Kidney tubule cell (primary cell): ENCODE measurements at places on chromosomes 4 and X.

GRCh38 chr4:159764343-159764952 is 661.6 kb downstream of the RAPGEF2 start:
- peak; percentile 61 for DNase-seq

GRCh38 chr4:169582203-169582602 is 30.2 kb downstream of the NEK1 start:
- DNase-seq: no peak

DNA sequence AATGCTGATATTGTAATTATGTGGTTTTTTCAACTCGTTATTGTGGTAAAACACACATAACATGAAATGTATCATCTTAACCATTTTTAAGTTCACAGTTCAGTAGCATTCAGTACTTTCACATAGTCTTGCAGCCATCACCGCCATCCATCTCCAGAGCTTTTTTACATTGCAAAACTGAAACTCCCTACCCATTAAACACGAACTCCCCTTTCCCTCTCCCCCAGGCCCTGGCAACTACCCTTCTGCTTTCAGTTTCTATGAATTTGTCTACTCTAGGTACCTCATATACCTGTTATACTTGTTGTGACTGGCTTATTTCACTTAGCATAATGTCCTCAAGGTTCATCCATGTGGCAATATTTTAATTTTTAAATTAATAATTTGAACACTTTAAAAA is 380.6 kb downstream of the MAPK10 start:
- DNase-seq: no peak

GRCh38 chr4:15339737-15340136 is 88.1 kb upstream of the C1QTNF7 start:
- no peak for DNase-seq

- DNase-seq: no peak
Measured at GRCh38 chr4:45284400-45285085, 558.2 kb upstream of the GNPDA2 start.

- DNase-seq: no peak
Measured at GRCh38 chrX:68728186-68728585, 80.7 kb downstream of the STARD8 start.

DNA sequence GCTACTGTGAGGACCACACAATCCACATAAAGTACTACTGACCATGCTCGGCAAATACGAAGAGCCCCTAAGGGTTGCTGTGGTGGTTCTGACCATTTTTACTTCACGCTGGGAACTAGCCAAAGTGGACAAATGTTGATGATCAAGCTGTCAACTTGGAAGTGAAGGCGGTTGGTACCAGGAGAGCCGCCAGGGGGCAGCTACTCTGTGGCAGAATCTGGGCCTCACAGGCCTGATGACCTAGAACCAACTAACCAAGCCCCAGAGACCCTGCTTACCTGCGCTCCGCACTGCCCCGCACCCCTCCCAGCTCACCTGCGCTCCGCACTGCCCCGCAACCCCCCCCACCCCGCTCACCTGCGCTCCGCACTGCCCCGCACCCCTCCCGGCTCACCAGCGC is 5.6 kb downstream of the GAK start:
- no peak for DNase-seq

DNA sequence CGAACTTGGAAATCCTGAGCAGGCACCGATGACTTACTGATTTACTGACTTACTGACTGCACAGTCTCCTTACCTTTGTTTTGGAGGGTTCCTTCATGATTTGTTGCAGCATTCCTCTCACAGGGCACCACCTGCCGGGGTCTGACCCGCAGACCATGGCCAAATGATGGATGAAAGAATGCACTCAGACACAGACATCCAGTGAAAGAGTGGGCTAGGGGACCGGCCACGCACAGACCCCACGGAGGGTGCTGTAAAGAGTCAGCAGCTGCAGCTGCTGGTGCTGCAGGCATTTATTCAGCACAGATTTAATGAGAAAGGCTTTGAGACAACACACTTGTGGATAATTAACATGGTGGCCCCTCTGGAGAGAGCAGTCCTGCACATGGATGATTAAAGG is 3.4 kb downstream of the MAGEB5 start:
- no peak for DNase-seq

DNA sequence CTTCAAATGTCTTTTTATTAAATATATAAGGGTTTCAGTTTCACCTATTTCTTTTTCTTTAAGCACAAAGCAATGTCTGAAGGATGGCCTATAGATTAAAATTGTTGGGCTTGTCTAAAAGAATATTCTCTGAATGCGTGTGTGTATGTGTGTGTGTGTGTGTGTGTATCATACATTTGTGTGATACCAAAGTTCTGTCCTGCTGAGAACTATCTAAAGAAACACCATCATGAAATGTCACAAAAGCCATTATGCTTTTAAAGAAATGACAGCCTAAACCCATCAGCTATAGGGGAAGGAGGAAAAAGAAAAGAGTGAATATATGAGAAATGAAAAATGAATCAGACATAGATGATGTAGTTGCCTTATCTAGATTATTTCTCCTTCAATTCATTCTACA is 1501.5 kb upstream of the TENM3 start:
- DNase-seq: no peak

DNA sequence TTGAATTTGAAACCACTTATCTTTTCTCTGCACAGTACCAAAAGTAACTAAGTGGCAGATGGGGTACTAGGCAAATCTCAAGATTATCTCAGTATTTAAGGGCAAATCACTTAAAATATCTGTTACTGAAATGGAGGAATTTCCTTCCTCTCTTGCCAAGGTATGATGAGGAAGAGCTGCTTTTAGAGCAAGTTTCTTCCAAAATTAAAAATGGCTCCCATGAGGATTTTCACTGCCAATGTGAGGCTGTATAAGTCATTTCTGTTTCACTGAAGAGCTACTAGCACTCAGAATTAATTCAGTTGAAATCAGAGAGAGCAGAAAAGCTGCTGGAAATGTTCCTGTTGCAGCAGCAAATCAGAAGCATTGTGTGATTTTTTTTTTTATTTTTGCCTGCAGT is 43.4 kb downstream of the GABRB1 start:
- DNase-seq: peak; percentile 10

GRCh38 chr4:66943112-66943511 is 602.2 kb downstream of the CENPC start:
- DNase-seq: no peak

DNA sequence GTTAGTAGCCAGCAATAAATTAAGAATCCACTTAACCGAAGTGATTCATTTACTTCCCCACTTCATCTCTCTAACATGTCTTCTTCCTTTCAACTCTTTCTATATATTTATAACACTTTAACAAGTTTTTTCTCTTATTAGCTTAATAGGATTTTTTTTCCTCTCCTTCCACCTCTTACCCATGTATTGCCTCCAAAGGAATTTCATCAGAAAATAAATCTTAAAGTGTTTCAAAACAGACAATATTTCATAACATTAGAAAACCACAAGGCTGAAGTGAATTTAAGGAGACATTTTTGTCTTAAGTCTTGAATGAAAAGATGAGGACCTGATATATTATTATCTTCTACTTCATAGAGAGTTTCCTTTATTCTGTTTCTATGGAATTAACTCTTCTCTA is 101.5 kb downstream of the PDGFC start:
- DNase-seq: no peak

DNA sequence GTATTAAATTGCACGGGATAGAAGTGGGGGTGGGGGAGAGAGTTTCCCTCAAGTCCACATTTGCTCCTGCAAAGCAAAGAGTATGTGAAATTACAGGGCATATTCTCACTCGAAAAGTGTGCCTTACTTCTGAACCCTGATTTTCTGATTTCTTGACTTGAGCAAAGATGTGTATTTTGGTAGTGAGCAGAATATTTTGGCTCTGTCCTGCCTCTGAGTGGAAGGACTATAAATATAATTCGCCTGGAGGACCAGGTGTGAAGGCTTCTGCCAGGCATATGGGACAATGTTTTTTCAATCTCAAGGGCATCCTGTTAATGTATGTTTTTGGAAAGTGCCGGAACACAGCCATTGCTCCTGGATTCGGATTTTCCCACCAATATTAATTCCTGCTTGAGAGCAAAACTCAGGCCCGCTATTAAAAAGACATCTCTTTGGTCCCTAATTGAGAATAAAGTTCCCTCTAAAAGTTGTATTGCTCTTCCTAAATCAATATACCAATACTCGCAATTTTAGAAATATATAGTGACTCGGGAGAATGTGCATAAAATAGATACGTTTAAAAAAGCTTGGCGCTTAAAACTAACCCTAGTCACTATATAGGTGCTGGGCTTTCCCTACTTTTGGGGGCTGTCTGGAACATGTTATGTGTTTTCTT is 15.3 kb upstream of the PITX2 start:
- DNase-seq: no peak

GRCh38 chr4:169205075-169205743 is 65.5 kb downstream of the SH3RF1 start:
- DNase-seq: no peak

GRCh38 chrX:72346302-72346949 is 40.7 kb upstream of the CITED1 start:
- no peak for DNase-seq

GRCh38 chr4:47432749-47433148 is 30.8 kb downstream of the COMMD8 start:
- no peak for DNase-seq

- peak; percentile 19 for DNase-seq
Measured at GRCh38 chr4:156113138-156113765, 159.6 kb upstream of the CTSO start.

DNA sequence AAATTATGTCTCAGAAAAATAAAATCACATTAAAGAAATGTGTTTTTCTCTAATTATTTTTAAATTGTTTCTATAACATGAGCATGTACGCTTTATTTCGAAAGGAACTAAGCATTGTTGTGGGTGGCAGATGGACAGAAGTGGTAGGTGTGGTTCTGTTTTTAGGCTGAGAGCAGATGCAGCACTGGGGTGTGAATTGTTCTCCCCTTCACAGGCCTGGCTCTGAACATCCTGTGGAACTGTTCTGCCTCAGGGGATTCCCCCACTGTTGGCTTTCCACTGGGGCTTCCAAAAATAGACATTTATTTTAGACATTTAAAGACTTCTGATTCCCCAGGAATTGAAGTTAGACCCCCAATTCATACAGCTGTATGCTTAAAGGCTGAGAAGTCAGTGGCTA is 41.9 kb upstream of the PDHA2 start:
- DNase-seq: no peak

- DNase-seq: no peak
Measured at GRCh38 chrX:72573158-72573511, 492 bp upstream of the HDAC8 start.

DNA sequence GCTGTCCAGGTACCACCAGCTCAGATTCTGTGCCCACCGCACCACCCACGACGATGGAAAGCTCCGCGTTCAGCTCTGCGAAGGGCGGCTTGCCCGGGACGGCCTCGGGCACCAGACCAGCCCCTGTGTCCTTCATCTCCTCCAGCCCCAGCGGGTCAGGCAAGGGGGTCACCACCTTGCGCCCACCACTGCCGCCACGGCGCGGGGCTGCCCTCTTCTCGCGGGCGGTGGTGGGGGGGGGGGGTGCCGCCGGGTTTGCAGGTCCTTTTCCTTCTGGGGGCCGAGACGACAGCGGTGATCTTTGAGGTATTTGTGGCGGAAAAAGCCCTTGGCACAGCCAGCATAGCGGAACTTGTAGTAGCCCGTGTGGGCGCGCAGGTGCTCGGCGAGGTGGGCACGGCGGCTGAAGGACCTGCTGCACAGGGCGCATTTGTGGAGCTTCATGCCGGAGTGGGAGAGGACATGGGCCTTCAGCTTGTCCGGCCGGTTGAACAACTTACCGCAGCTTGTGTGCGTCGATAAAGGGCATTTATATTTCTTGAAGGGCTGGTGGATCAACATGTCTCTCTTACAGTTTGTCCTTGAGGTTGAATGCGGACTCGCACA is 50.9 kb downstream of the CFAP299 start:
- no peak for DNase-seq

GRCh38 chr4:21733894-21734630 is 214.5 kb downstream of the KCNIP4 start:
- DNase-seq: no peak

- no peak for DNase-seq
Measured at GRCh38 chr4:130511776-130512175, 1415.8 kb downstream of the C4orf33 start.

DNA sequence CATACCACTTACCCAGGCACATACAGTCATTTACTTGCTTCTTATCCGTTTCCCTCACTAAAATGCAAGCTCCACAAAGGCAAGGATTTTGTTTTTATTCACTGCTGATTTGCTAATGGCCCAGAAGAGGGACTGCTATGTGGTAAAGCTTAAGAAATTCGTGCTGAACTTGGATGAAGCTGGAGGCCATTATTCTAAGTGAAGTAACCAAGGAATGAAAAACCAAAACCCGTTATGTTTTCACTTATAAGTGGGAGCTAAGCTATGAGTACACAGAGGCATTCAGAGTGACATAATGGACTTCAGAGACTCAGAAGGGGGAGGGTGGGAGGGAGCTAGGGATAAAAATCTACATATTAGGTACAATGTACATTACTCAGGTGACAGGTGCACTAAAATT is 47.2 kb downstream of the RAB33B start:
- DNase-seq: no peak

GRCh38 chrX:2283111-2283859 is 217.5 kb downstream of the DHRSX start:
- DNase-seq: no peak

- DNase-seq: peak; percentile 23
Measured at GRCh38 chrX:2848871-2849301, 20.2 kb downstream of the GYG2 start.

- peak; percentile 20 for DNase-seq
Measured at GRCh38 chr4:14862891-14863290, 139.4 kb upstream of the CPEB2 start.

GRCh38 chr4:64341711-64342110 is 67.5 kb downstream of the TECRL start:
- no peak for DNase-seq

- DNase-seq: no peak
Measured at GRCh38 chrX:3231766-3232165, 114.7 kb downstream of the MXRA5 start.

GRCh38 chr4:105805501-105806120 is 89.7 kb upstream of the NPNT start:
- DNase-seq: no peak

DNA sequence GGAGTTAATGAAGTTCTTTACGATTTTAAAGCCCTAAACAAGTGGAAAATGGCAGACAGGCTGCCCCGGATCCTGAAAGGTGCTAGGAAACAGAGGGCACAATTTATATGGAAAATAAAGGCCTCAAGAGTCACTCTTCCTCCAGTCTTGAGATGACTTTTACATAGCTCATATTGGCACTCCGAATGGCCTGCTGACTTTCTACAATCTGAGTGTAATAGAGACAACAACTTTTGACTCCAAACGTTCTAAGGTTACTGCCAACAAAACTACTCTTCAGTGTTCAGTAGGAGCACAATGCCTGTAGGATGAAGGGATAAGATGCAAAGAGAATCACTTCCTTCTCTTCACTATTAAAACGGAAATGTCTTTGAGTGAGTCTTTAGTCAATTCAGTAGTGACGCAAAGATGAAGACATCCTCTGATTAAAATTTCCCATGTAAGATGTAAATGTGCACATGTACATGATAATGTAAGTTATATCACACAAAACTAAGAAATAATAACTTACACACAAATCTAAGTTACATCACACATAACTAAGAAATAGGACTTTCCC is 40.5 kb downstream of the VEGFC start:
- DNase-seq: no peak

- DNase-seq: no peak
Measured at GRCh38 chr4:14070289-14070880, 442.9 kb upstream of the BOD1L1 start.
